ENCODE measurements at places on chromosomes 3 and 15. TPM values are rescaled to one million over a fixed set of nuclear protein-coding genes. Genes with fewer than 3 reads are reported as not detected.

PSTPIP1 gene
- total RNA-seq = 123 TPM

CYP8B1 gene
- total RNA-seq = not detected

CHRNA7 gene
- total RNA-seq = not detected

ARGFX gene
- total RNA-seq = not detected

MOBP gene
- total RNA-seq = not detected

PCYT1A gene
- total RNA-seq = 61.0 TPM

PLCB2 gene
- 57.3 TPM for total RNA-seq

NIPA2 gene
- 112 TPM for total RNA-seq

DNA sequence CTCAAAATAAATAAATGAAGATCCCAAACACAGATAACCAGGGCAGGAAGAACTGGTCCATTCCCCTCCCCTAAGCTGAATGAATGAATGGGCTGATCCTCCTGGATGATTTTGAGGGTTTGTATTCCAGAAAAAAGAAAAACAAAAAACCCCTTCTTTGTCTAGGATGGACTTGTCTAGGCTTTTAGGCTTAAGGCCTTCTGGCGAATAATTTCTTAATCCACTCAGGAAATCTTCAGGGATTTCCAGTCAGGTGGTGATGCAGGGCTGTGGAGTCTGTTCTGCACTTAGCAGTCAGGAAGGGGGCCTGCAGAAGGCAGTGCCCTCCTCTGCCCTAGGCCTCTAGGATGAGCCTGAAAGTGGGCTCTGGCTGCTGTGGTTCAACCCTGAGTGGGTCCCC, 52.1 kb downstream of the BDH1 start:
- DNase-seq = no peak

GRCh38 chr3:30180310-30181177, 425.9 kb upstream of the TGFBR2 start:
- no peak for DNase-seq

GRCh38 chr15:74889883-74890664, at the start of gene MPI:
Gene MPI, plus strand, starts transcription at chr15:74890042. Its CDS starts 32 bp downstream, at chr15:74890074.
- peak; percentile 82 for DNase-seq

DNA sequence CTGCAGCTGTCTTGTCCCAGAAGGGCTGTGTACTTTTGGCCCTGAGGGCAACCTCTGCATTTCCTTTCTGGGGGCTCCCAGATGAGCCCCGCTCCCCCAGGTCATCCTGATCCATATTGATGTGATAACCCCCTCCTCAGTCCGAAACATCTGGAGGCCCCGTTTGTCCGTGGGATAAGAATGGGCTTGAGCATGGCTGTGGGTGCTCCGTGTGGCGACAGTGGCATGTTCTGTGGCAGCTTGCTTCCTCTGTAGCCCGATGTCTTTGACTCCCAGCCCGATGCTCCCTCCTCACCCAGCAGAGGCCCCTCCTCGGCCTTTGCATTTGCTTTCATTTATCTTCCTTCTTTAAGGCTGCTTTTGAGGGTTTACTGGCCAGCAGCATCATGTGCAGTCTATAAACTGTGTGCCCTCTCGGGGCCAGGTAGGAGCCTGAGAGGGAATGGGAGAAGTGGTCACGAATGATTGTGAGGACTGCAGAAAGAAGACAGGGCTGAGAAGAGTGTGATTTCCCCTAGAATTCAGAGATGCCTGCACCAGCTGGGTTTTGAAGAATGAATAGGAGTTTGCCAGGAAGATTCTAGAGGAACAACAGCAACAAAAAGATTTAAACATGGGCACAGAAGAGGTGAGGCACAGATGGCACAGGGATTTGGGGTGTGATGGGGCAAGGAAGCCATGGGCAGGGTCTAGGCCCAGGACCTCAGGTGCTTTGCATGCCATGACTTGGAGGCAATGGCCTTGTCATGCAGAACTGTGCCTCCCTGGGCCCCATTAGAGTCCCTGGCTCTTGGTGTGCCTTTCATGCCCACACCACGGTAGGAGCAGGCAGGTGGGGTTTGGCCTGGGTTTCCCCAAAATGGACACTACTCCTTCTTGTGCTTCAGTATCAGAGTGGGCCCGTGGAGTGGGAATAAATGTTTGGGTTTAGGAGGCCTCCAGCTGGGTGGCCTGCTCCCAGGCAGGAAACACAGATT, 34.2 kb downstream of the APBA2 start:
- no peak for DNase-seq

DNA sequence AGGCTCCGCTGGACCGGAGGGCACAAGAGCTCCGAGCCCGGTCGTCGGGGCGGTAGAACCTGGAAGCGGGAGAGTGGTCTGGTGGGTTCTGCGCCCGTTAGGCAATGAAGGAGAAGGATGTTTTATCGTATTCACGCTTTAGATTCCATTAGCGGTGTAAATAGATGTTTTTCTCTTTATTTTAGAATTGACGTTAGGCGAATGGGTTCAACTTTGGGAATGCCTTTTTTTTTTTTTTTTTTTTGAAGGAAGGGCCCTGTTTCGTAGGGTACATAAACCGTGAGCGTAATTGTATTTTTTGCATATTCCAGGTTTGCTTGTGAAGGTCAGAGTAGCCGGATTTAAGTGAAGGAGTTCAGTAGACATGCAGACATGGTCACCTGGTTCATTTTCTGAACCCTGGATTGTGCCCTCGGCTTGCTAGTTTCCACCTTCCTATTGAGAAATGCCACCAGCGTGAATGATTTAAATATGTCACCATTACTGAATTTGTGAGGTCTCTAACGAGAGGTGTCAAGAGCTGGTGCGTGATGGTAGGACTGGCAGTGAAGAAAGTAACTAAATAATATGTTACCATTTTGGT, 808 bp downstream of the RBM6 start:
- DNase-seq = no peak

GRCh38 chr15:69592954-69593353, 140.3 kb downstream of the RPLP1 start:
- DNase-seq = no peak

DNA sequence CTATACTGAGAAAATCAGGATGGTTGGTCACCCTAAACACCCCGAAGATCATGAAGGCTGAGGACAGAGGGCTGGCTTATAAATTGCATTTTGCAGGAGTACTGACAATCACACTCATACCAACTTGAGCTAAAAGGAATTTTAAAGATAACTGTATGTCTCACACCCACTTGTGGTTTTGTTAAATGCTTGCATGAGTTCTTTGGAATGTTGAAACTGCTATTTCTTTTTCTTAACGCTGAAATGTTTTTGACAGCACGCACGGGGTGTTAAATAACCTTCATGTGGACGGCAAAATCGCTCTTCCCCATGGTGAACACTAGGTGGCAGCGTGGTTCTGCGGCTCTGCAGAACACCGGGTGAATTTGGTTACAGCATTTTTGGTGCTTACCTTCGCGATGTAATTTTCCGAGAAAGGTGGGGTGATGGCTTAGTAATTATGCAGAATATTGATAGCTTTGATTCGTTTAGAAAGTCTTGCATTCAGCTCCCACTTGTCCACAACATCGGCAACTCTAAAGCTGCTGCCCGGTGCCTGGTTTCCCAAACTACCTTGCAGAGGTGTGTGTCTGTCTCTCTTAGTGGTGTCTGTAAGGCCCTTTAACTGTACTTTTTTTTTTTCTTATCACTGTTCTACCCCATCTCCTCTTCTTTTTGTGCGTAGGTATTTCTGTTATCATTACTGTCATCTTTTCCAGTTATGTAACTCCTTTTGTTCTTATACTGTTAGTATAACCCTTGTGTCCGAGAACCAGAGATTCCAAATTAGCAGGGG, 51.7 kb downstream of the ARNT2 start:
- DNase-seq = peak; percentile 60

- DNase-seq = no peak
Measured at GRCh38 chr3:16072420-16073110, 101.9 kb upstream of the GALNT15 start.

GRCh38 chr15:97963779-97964178, 3.3 kb downstream of the ARRDC4 start:
- no peak for DNase-seq

GRCh38 chr15:32861761-32862160, 144.0 kb downstream of the GREM1 start:
- no peak for DNase-seq

DNA sequence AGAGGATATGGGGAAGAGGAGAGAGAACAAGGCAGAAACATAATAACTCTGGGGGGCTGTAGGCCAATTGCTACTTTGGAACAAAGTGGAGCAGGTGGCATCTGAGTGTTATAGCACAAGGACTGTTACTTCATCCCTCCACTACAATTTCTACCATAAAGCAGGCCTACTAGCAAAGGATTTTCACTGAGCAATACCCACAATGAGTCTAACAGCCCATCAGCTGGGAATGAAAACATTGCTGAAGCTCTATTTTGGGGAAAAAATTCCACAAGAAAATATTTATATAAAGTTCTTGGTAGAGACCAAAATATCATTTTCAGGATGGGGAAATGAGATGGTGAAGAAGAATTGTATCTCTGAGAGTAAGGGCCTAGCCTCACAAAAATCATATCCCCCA, 3.6 kb upstream of the SHC4 start:
- no peak for DNase-seq

GRCh38 chr15:90998737-90999136, 4.4 kb upstream of the PRC1 start:
- DNase-seq = no peak

DNA sequence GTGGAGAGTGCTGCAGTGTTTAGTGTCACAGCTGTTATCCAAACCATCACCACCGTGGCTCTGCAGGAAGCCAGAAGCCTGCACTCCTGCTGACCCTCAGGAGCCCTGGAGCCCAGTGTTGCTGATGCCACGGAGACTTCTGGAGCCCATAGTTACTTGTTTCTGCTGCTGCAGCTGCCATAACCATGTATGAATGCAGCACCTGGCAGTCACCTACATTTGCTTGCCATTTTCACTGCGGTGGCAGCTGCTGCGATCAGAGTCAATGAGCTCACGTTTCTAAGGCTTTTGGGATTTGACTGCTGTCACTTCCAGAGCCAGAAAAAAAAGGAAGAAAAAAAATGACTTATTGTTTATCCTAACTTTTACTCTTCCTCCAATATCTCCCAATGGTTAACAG, 299.2 kb upstream of the THRB start:
- no peak for DNase-seq

GRCh38 chr3:170490828-170491560, 72.3 kb downstream of the CLDN11 start:
- no peak for DNase-seq

DNA sequence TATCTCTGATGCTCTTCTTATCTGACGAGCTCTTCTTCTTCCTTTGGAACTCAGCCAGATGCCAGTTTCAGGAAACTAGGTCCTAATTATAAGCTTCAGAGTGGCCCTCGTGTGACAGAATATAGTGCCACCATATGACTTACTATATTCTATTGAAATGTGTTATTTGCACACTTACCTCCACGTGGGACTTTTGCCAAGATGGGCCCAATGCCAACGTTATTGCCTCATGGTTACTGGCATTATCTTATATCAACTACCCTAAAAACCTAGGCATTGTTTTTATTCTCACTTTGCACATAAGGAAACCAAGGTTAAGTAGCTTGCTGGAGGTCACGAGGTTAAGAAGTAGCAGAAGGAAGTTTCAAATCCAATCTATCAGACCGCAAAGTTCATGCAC, 71.3 kb upstream of the SLCO3A1 start:
- no peak for DNase-seq
